Stimulated activated CD4-positive, alpha-beta T cell treated with anti-CD3 and anti-CD28 coated beads, Interleukin-4, amount 100 ng/mL, for 1 hour (primary cell): ENCODE measurements at places on chromosomes 13 and 19.

GRCh38 chr13:106098778-106099177 lies 436.7 kb downstream of the EFNB2 start:
- no peak for DNase-seq

DNA sequence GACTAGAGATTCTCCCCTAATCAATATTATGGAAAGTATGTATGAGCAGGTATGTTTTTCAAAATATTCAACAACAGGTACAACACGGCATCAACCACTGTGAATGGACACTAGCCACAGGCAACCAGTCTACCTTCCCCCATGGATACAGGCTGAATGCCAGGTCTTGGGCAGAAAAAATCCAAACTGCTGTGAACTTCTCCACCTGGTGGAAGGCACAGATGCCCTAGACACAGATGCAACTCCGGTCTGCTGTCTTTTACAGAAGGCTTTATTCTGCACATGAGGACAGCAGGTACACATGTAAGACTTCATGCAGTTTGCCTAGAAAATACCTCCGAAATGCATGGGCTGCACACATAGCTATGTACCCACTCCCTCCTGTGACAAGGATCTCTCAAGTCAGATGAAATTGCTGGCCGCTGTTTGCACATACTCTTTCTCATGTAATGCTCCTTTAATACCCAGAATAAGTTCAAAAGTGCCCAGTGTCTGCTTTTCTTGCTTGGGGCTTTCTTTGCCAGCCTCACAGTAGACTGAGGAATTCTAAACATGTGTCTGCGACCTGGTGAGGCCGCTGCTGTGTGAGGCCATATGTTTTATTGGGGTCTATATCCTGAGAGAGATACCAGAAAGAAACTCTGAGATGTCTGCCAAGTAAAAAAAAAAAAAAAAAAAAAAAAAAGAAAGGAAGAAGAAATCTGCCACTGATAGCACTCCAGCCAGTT lies 325.9 kb downstream of the FOXO1 start:
- DNase-seq = no peak

GRCh38 chr13:93249364-93250306 lies 23.0 kb downstream of the GPC6 start:
- no peak for DNase-seq

- no peak for DNase-seq
These were observed 351.7 kb downstream of the SPRY2 start for GRCh38 chr13:79989217-79989661.

DNA sequence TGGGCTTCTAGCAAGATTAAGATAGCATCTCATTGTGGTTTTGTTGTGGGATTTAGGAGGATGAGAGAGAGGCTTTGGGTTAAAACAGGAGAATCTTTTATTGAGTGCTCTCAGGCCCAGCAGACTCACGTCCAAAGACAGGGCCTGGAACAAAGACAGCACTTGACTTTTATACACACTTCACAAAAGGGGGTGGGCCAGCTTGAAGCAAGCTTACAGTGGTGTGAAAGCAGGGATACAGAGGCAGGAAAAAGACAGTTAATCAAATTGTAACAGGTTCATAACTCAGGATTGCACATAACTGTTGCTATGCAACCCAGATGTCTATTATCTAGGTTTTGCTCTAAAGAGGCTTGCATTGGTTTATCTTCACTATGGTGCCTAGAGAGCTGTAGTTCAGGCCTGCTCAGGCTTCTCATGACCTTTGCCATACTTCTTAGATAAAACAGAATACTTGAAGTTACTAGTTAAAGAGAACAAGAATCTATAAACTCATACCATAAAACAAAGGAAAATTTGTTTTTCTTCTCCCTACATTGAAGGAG lies 42.2 kb upstream of the CEACAM21 start:
- DNase-seq = no peak

- no peak for DNase-seq
These were observed 107.8 kb downstream of the SGCG start for GRCh38 chr13:23288564-23288963.

- no peak for DNase-seq
These were observed 121.6 kb upstream of the SPRY2 start for GRCh38 chr13:80462567-80462966.

DNA sequence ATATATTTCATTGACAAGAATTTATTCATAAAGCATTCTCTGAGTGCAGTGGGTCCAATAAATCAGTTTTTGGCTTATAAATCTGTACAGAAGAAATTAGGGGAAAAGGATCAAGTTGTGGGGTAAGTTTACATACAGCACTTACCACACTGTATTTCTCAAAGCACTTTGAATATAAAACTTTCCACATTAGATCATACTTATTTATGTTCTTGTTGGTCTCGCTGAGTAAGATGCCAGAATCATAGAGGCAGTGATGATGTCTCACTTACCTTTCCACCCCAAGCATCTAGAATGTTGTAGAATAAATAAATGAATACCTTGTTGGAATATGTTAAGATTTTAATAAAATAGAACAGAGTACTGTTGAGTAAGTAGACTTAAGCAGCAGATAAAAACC lies 279.1 kb downstream of the PCDH20 start:
- DNase-seq = no peak
